PC-9 (cell line): ENCODE measurements at places on chromosomes 5 and 9.

DNA sequence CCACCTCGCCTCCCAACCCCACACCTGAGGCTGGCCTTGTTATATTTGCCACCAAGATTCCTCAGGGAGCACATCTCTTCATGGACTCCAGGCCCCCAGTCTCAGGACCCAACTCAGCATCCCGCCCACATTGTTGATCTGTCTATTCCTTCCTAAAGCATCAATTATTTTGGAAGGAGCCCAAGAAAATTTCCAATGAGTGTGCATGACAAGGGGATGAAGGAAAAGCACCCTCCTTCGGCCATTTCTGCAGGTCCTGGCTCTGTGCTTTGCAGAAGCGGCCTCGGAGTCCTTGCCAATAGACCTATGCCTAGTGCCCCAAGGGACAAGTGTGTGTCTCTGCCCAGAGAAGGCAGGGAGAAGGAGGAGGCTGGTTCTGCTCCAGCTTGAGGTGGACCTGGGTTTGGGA, 273.2 kb downstream of the GADD45G start:
- DNase-seq: no peak

- DNase-seq: no peak
Measured at GRCh38 chr9:76296561-76297310, 97.5 kb downstream of the RFK start.

GRCh38 chr5:162187371-162187770, 119.8 kb downstream of the GABRG2 start:
- no peak for DNase-seq

- DNase-seq: no peak
Measured at GRCh38 chr5:1474866-1475543, 29.8 kb upstream of the SLC6A3 start.

DNA sequence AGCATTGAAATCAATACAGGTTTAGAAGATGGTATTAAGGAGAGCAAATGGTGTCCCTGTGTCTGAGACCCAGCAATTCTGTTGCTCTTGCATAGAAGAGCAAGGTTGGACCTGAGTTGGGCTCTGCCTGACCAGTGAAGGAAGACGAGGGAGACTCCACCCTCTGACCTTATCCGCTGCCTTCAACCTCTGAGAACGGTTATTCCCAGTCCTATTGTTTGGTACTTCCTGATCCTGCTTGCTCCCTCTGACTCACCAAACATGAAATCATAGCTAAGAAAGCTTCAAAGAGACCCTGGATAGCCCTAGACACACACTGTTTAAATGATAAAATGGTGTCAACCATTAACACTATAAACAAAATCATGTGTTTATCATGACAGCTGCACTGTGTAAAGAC, 218.5 kb downstream of the PLK2 start:
- DNase-seq: no peak

GRCh38 chr5:82620957-82621600, 342.9 kb upstream of the RPS23 start:
- no peak for DNase-seq
